Hematopoietic multipotent progenitor cell treated with erythropoietin and hydrocortisone succinate and interleukin-3 and kit ligand, for 6 days (in vitro differentiated cells): ENCODE measurements at places on chromosomes 2 and 18.

DNA sequence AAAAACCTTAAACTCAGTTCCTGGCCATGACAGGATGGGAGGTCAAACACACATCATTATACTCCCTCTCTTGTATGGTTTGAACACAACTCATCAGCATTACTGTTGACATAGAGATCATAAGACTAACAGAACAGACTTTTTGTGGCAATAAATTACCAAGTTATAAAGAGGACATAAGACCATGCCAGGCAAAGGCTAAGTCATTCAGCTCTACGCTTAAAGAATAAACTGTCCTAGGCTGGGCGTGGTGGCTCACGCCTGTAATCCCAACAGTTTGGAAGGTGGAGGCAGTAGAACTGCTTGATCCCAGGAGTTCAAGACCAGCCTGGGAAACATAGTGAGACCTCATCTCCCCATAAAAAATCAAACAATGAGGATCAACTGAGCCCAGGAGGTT is 16.4 kb downstream of the NLRC4 start:
- DNase-seq: no peak

DNA sequence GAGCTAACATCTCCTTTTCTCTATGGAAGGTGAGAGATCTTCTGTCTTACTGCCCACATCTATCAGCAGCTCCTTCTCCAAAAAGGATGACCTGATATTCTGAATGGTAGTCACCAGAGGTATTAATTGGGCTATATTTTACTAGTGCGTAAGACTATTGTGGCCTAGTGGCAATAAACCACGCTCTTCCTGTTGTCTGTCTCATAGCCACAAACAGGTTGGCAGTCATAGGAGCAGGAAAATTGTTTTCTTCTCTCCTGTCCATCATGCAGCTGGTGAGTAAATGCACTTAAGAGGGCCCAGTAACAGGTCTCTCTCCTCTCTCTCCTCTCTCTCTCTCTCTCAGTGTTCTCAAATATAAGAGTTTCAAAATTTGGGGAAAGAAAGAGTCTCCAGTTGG is 856.8 kb upstream of the ACVR2A start:
- no peak for DNase-seq

GRCh38 chr2:226865710-226866109 is 29.9 kb downstream of the RHBDD1 start:
- DNase-seq: no peak

- no peak for DNase-seq
Observed at GRCh38 chr2:66235428-66235827, 199.5 kb upstream of the MEIS1 start.

DNA sequence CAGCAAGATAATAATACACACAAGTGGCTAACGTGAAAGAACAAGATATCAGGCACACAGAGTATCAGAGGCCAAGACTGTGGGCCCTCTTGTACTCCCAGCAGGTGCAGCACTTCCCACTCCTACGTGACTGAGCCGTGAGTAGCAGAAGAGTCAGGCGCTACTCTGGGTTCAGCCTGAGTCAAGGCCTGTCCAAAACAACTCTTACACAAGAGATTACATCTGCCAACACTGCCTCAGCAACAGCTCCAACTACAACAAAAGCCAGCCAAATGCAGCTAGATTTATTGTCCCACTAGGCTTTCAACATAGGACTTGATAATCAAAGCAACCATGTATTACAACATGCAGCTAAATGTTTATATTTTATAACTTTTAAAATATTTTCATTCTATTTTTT is 56.2 kb downstream of the ITSN2 start:
- DNase-seq: peak; percentile 20

GRCh38 chr2:73253400-73253799 is 19.3 kb downstream of the CCT7 start:
- DNase-seq: no peak

GRCh38 chr2:136254681-136255080 is 136.7 kb upstream of the CXCR4 start:
- DNase-seq: no peak

DNA sequence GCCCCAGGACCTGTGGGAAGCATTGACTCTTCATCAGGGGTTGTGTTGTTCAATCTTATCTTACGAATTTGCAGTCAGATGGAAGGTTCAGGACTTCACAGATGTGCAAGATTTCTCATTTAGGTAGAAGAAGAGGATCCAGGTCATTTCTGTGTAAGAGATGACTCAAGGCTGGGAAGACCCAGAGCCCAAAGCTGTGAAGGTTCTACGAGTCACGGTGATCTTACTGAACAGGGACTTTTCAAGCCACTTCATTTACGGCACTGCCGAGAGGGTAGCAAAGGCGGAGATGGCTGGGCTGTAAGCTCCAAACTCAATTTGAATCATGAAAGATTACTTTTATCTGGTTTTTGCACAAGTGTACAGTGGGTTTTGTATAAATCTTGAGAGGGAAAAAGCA is 228.0 kb upstream of the MEX3C start:
- DNase-seq: no peak

DNA sequence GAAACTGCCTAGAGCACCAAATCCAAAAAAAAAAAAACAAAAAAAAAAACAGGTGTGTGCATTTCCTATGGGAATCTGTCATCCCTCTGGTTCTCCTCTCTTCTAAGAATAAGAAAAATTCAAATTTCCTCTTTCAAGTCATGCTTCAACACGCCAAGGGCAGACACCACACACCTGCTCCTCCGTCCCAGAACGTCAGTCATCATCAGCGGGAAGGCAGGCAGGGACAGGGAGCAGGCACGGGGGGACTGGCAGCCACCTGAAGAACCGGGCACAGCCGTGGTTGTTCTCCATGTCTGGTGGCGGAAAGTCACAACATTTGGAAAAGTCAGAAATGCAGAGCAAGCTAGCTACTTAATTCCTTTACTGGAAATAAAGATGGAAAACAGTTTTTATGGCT is 214.8 kb downstream of the IKZF2 start:
- no peak for DNase-seq

GRCh38 chr18:2538844-2539243 is 32.5 kb downstream of the METTL4 start:
- no peak for DNase-seq

DNA sequence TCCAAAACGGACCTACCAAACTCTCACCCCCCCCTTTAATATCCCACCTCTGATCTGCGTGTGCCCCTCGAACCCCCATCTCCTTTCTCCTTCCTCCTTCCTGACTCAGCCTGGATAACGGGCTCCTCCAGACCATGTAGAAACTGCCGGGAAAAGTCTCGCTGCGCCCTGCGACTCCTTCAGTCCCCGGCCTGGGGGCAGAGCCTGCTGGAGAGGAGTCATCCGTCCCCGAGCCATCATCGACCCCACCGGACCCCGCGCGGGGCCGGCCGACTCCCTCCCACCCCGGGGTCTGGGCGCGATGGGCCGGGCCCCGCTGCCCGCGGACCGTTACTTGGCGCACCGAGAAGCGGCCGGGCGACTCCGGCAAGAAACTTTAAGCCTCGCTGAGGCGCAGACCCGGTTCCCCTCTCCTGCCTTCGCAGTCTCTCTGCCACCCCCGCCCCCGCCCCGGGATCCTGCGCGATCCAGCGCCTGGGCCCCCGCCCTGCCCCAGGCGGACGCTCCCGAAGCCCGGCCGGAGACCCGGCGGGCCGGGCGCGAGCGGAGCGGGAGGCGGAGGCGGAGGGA is 3.4 kb downstream of the ZEB2 start:
- peak; percentile 40 for DNase-seq

DNA sequence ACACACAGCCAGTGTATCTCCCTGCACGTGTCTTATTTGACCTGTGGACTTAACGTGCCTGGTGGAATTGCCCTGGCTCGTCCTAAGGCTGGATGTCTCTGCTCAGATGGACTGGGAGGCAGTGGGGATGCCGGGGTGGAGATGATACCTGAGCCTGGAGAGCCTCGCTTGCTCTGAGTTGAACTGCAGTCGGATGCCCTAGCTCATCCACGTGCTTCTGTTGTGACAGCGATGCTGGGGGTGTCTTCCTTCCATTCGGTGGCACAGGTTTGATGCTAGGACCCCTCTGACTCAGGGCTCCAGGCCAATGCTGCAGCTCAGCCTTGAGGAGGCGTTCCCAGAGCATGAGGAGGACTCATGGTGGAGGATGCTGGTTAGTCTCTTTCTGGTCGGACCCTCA is 117.6 kb downstream of the SH3RF3 start:
- no peak for DNase-seq

DNA sequence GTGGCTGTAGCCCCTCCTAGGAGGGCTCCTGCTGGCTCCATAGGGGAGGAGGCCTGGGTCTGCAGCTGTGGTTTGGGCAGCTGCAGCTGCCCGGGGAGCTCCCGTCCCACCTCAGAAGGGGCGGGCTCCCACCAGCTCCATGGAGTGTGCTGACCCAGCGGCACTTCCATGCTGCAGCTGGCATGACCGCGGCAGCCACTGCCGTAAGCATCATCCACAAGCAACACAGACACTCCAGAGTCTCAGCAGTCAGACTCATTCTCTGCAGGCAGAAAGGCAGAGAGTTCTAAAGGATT is 660.1 kb upstream of the RAB6C start:
- no peak for DNase-seq

GRCh38 chr18:48607056-48607984 is 68.5 kb downstream of the CTIF start:
- no peak for DNase-seq

DNA sequence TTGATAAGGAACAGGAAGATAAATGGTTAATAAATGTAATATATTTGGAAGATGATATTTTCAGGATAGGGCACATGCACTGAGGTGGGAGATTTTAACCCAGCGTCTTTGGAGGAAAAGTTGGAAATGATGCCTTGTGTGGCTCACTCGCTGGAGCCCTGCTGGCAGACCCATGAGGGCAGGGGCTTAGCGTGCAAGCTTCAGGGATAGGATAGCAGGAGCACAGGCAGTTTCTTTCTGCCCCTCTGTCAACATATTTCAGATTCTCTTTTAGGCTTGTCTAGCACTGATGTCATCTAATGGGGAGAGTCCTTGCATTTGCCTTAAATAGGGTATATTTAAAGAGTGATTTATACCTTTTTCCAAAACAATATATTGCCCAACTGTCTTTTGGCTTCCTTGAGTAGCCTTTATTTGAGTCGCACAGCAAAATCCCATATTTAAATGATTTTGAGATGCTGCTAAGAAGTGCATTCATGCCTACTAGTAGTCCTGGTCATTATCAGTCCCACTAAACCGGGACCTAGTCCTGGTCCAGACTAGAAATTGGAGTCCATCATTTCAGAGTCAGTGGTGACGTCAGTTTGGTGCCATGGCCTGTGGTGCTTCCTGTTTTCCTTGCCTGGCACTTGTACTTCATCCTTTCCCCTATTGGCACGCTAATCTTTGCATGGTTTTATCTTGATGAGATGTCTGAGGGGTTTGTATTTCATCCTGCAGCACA is 45.8 kb downstream of the SH3RF3 start:
- no peak for DNase-seq

DNA sequence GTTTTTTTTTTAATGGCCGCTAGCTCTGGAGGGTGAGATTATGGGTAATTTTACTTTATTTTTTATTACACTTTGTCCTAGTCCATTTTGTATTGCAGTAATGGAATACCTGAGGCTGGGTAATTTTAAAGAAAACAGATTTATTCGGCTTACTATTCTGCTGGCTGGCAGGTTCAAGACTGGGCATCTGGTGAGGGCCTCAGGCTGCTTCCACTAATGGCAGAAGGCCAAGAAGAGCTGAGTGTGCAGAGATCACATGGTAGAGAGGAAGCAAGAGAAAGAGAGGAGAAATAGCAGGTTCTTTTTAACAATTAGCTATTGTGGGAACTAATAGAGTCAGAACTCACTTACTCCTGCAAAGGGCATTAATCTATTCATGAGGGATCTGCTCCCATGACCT is 52.4 kb upstream of the ARHGAP28 start:
- DNase-seq: no peak

GRCh38 chr2:187614756-187615155 is 60.5 kb upstream of the TFPI start:
- DNase-seq: no peak

GRCh38 chr18:22253676-22254075 is 84.3 kb downstream of the GATA6 start:
- DNase-seq: no peak

DNA sequence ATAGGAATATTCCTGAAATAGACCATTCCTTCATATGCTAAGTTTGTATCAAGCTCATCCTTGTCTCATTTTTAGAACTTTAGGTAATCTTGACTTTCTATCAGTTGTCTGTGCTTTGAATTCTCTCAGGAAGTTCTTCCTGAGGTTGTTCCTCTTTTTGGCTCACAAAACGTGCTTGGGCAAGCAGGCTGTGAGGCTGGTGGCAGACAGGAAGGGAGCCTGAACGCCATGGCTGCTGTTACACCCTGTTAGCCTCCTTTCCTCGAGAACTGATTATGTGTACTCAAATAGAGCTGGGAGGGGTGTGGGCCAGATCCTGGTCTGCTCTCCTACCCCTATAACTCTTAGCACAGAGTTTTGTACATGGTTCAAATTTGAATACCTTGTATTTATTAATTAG is 136.4 kb upstream of the CELF4 start:
- DNase-seq: peak; percentile 34

DNA sequence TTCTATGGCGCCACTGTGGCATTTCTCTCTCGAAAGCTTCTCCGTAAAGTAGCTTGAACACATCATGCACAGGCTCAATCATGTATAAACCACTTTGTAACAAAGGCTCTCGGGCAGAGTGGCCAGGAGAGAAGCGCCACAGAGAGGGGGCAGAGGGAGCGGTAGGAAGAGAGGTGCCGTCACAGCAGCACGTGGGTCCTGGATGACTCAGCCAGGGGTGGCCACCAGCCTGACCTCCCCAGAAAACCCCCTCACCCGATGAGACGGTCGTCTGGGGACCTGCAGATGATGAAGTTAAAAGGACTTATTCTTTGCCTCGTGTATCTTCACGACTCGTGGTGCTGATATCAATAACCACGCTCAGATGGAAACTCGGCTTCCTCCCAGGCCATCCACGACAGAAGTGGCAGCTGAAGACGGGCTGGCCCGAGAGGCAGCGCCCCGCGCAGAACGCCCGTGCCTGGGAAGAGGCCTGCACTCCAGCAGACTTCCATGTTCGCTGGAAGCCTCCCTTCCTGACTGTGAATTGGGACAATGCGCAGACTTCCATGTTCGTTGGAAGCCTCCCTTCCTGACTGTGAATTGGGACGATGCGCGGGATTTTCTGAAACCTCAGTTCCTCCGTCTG is 46.4 kb upstream of the MTCL1 start:
- DNase-seq: no peak

GRCh38 chr2:102809291-102810189 is 47.7 kb downstream of the TMEM182 start:
- no peak for DNase-seq

DNA sequence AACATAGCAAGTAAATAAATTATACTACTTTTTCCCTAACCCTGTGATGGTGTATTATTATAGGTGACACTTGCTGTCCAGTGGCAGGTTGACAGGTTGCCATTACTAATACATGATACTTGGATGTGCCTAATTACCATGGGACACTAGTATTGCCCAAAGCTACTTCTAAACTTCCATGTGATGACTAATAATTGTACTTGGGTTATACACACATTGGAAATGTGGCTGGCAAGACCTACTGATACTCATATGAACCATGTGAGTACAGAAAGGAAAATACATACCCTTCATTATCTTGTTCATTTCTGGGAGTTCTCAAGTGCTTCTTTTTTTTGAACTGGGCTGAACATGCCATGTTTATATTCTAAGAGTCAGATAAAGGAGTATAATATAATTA is 156.4 kb downstream of the IKZF2 start:
- no peak for DNase-seq

GRCh38 chr2:19607931-19608771 is 249.7 kb upstream of the OSR1 start:
- no peak for DNase-seq

GRCh38 chr18:63140997-63141777 is 178.4 kb downstream of the BCL2 start:
- no peak for DNase-seq
